ENCODE measurements at places on chromosomes 7 and 10.

DNA sequence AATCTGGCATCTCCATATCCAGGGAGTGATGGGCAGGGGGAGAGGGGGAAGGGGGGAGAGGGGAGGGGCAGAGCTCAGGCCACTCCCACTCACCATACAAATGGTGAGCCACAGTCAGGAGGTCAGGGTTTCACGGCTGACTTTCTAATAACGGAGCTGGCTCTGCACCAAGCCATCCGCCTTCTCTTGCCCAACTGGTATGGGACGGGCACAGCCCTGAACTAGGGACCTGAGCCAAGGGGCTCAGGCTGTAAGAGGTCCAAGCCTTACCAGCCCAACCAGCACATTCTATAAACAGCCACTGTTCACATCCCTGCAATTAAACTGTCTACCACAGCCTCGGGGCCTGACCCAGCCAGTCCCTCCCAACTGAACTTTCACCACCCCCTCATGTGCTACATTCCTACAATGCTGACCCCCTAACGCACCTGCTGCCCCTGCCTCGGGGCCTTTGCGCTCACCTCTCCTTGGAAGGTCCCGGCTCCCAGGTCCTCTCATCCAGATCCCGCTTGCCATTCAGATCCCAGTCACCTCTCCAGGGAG, 32.5 kb downstream of the RGS10 start:
- no peak for DNase-seq

DNA sequence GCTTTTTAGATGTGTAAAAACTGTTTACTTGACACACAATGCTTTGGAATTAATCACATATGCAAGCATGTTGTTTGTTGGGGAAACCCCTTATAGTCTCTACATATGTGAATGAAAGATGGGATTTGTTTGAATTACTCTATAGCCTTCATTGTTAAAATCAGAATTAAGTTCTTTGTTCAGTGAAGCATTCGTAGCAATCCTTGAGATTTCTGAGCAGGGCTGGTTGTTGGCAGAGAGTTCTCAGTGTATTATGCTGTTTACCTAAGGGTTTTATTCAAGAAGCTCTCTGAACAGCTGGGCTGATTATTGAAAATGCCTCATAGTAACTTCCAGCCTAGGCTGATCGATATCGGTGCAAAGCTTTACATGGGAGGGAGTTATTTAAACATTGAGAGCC, 190.9 kb downstream of the VTI1A start:
- DNase-seq: no peak

DNA sequence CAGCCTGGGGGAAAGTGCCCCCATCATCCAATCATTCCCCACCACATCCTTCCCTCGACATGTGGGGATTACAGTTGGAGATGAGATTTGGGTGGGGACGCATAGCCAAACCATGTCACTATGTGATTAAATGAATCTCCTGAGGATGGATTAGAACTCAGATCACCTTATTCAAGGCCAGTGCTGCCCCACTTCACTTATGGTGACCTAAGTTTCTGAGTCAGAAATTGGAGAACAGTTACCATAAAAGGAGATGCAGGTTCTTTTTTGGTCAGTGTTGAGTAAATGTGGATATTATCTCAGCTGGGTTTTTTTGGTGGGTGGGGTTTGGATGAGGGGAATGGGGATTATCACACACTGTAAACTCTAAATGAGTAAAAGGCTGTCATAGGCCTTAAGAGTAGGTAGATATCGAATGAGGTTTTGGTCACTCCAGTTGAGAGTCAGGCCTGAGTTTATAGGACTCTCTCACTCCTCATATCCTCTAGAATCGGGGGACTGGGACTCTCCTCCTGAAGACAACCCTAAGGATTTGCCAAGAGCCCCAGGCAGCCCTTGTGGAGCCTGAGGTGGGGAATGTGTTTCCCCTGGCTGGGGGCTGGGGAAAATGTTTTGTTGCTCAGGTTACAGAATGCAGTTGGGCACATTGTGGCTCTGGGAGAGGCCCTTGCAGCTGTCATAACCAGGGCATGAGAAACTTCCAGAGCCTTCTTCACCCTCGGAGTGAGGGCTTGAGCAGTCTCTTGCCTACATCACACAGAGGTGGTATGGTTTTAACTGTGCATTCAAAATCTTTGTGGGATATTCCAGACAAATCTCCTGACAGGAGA, 213.0 kb downstream of the BAMBI start:
- DNase-seq: no peak

GRCh38 chr10:83990126-83990525, 149.2 kb upstream of the GHITM start:
- no peak for DNase-seq

- DNase-seq: no peak
Observed at GRCh38 chr10:59098831-59099452, 77.5 kb upstream of the PHYHIPL start.

DNA sequence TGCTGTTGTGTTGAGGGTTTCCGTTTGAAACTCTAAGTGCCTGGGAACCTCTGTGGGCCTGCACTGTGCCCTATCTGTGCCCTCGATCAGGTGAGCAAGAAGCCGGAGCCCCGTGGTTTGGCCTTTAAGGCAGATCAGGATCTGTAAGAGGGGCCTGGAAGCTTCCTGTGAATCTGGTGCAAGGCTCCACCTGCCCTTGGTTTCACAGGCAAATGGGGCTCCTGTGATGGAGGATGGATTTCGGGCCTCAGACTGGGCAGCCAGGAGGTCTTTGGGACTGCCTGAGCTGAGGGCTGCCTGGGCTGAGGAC, 21.6 kb downstream of the SCART1 start:
- peak; percentile 50 for DNase-seq

DNA sequence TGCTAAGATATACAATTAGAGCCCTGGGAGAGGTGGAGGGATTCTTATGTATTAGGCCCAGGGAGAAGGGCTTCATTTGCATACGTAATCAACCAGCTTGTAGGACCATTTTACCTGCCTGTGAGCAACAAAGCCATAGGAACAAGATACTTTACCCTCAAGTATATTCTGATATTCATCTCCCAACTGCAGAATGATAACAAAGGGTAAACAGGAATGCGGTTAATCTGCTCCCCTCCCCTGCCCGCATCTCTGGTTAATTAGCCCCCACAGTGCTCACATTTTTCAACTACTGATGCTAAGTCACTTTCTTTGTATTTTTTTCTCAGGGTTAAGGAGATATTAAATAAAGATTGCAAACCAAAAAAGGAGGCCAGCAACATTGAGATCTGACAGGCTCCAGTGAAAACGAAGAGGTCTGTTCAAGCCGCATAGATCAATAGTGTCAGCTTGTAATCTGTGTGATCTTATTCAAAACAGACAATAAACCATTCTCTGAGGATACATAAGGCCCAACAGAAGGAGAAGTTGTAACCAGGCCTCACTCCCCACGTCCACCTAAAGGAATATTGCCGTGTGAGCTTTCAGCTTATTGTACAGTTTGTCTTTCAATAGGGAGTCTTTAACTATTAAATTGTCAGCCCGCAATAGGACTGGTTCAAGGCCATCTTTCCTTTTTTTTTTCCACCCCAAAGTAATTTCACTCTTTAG, 203.4 kb downstream of the RAPGEF5 start:
- no peak for DNase-seq

GRCh38 chr7:148963583-148964482, 64.5 kb downstream of the PDIA4 start:
- no peak for DNase-seq

DNA sequence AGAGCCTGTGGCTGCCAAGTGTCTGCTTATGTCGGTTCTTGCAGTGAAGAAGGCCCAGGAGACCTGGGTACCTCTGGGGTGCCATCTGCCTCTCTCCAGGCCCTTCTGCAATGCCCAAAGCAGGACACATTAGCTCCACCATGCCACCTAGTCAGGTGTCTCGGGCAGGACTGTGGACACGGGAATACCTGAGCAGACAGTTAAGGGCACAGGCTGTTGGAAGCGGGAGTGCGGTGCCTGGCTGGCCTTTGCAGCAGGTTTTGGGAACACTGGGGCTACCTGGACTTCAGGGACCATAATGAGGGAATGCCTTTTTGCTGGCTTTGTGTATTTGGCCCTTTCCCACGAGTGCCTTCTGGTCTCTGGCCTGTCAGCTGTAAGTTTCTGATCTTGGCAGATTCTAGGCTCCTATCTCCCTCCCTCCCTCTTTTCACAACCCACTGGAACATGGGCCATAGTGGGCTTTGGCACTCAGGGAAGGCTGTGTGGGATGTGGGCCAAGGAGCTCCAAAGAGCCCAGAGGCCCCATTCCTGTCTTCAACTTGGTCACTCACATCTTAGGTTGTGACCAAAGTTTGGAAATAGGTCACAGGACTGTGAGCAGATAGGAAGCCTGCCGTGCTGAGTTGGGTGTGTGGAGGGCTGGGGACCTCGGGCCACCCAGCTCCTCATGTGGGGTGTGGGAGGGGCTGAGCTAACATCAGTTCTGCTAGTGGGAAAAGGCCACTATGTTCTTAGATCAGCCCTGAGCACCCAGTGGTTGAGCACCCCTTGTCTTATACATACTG, 41.5 kb upstream of the CXCL12 start:
- no peak for DNase-seq

DNA sequence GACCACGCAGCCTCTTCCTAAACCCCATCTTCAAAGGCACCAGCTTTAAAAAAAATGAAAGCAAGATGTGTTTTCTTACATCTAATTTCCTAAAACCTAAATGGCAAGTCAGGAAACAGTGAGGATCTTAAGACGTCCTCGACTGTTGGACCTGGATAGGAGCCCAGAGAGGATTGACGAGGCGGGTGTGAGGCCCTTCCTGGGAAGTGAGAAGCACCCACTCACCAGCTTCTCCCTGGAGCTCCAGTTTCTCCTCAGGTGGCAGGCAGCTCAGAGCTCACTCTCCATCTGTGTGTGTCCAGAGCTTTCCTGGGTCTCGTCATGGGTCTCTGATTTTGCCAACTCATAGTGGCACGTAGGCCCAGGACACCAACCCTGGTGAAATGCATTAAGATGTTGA, 614.0 kb upstream of the AUTS2 start:
- DNase-seq: no peak

DNA sequence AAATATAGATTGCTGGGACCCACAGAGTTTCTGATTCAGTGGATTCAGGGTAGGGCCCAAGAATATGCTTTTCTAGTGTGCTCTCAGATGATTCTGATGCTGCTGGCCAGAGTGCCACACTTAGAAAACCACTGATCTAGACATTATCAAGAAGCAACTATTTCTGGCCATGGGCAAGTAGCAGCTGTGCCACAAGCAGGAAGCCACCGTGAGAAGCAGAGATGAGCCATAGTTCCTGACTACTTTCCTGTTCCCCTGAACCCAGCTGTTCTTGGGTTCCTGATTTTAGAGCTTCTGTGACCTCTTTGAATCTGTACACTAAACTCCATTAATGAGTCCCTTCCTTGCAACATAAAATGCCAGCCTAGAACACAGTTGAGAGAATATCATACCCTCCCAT, 38.1 kb upstream of the PIK3AP1 start:
- no peak for DNase-seq

GRCh38 chr7:157337316-157338149, 729 bp downstream of the DNAJB6 start:
- peak; percentile 58 for DNase-seq

DNA sequence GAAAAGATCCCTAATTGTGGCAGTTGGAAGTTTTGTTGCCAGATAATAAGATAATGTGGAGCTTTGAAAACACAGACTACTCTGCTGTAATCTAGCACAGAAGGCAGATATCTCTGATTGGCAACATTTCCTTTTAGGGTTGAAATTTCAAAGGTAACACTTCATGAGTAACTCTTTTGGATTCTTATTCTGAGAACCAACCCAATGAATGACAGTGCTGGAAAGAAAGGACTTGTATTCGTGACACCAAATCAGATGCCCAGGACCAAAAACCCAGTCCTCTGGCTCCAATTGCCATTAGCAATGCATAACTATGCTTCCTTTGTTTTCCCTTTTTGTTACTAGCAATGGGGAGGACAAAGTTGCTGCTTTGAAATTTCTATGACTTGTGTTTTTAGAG, 41.0 kb upstream of the ELMO1 start:
- no peak for DNase-seq

- DNase-seq: no peak
Observed at GRCh38 chr7:113856010-113856409, 62.8 kb downstream of the PPP1R3A start.

DNA sequence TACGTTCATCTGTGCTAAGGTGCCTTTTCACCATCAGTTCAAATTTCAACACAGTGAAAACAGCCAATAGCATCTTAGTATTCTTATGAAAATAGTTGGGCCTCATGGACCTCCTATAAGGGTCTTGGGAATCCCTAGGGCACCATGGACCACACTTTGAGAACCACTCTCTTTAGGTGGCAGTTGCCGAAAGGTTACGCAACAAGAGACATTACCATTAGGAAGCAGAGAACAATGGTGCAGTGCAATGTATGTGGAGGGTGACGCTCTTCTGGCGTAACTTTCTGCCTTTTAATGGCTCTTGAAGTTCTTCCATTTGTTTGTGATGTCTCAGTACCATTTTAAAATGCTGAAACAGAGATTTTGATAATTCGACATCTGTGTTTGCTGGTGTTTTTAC, 131.1 kb downstream of the CNNM2 start:
- DNase-seq: no peak

- no peak for DNase-seq
Observed at GRCh38 chr10:78515038-78515872, 481.6 kb downstream of the RPS24 start.

GRCh38 chr7:69115788-69116187, 482.5 kb upstream of the AUTS2 start:
- no peak for DNase-seq

DNA sequence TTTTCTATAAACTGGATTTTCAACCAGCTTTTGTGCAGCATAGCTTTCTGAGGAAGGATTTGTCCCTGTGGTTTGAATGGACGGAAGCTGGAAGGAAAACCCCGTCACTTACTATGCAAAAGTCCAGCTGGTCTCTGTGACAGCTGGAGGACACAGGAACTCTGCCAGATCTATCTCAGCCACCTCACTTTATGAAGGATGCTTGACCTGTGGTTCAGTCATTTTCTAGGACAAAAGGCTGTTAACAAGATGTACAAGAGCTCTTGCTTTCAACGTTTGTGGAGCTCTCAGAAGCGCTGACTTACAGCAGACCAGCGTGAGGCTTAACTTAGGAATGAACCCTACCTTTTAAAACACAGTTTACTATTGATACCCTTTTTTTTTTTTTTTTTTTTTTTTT, 90.8 kb downstream of the CREM start:
- no peak for DNase-seq

GRCh38 chr10:97981816-97982215, 48.6 kb downstream of the CRTAC1 start:
- DNase-seq: no peak

- no peak for DNase-seq
Observed at GRCh38 chr7:47336472-47337425, 245.2 kb downstream of the TNS3 start.

All from CD4-positive, alpha-beta T cell treated with Interleukin-21 for 1 hour (primary cell).